ENCODE measurements at places on chromosomes 4 and X.
A peak's percentile ranks its signal among the peaks of the same experiment; 100 is the strongest.

- DNase-seq: no peak
Observed at GRCh38 chr4:89446193-89446592, 138.6 kb upstream of the GPRIN3 start.

GRCh38 chr4:34878961-34879360 is 1365.4 kb downstream of the ARAP2 start:
- DNase-seq: no peak

GRCh38 chr4:119643306-119644042 is 14.9 kb upstream of the PDE5A start:
- DNase-seq: no peak

DNA sequence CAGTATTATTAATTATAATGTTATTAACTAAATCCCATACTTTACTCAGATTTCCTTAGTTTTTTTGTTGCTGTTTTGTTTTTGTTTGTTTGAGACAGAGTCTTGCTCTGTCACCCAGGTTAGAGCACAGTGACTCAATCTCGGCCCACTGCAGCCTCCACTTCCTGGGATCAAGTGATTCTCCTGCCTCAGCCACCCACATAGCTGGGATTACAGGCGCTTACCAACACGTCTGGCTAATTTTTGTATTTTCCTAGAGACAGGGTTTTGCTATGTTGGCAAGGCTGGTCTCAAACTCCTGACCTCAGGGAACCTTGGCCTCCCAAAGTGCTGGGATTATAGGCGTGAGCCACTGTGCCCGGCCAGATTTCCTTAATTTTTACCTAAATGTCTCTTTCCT is 72.2 kb downstream of the ANAPC4 start:
- no peak for DNase-seq

GRCh38 chrX:43166874-43167273 is 388.9 kb upstream of the PPP1R2C start:
- no peak for DNase-seq

- peak; percentile 9 for DNase-seq
Observed at GRCh38 chrX:130079824-130080406, 30.4 kb downstream of the ELF4 start.

DNA sequence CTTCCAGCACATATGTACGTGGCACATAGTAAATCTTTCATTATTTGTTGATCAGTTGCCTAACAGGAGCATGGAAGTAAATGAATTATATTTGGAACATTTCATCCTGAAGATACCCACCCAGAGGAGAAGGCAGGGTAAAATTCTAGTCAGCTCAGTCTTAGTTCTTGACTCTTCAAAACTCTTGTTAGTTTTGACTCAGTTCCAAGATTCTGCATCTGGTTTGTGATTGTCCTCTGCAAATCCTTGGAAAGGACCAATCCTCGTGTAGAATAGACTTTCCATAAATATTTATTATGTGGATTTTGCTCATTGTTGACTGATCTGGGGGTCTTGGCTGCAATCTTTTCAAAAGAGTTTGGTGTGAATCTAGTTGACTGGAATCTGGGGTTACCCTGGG is 257.5 kb upstream of the FAT1 start:
- DNase-seq: no peak

All from AG04449 (cell line).